Fibroblast of upper back skin (primary cell): ENCODE measurements at places on chromosomes 16 and 17.

DNA sequence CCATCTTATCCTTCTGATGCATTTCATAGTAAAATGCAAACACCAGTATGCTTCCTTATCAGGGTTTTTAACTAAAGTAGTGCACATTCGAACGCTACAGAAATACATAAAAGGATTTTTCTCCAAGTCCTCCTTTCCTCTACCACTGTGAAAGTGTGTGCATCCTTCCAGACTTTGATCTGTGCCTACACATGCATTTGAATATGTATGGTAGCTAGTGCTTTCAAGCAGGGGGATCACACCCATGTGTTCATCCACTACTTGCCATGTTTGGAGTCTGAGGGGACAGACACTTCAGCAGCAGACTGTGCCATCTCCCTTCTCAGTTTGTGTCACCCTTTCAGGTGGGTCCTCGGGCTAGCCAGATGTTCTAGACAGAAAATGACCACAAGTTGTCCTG, 14.9 kb downstream of the LDHD start:
- no peak for DNase-seq

DNA sequence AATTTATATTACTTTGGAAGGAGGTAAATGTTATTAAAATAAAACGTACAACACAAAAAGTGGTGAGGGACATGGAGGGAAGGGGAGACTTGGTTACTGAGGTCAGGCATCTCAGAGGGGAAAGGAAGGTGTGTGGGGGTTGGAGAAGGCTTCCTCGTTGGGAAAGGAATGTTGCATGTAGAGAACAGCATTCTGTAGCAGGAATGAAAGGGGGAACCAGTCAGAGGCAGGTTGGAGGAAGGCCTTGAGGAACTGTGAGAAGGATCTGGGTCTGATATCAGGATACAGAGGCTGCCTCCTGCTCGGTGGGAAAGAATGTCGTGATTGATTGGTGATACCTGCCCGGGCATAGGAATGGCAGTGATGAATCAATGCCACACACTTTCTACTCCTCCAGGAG, 103.3 kb upstream of the ZFHX3 start:
- no peak for DNase-seq

GRCh38 chr16:88719267-88719932, 13.1 kb downstream of the CTU2 start:
- DNase-seq = no peak

GRCh38 chr16:17392127-17392856, 78.5 kb downstream of the XYLT1 start:
- no peak for DNase-seq

GRCh38 chr16:1471569-1472194, 3.1 kb downstream of the CLCN7 start:
- DNase-seq = no peak

DNA sequence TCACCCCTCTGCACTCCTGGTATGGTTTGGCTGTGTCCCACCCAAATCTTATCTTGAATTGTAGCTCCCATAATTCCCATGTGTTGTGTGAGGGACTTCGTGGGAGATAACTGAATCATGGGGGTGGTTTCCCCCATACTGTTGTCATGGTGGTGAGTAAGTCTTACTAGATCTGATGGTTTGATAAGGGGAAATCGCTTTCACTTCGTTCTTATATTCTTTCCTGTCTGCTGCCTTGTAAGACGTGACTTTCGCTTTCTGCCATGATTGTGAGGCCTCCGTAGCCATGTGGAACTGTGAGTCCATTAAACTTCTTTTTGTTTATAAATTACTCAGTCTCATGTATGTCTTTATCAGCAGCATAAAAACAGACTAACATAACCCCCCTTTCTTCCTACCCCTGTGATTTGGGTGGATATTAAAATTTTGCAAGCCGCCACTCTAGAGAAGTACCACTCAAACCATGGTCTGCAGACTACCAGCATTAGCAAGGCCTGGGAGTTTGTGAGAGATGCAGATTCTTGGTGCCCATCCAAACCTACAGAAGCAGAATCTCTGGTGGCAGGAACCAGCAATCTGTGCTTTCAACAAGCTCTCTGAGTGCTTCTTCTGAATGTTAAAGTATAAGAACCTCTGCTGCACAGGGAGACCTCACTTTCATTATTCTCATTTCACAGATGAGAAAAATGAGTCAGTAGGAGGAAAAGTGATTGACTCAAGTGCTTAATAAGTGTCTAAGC, 999.5 kb upstream of the EEF2KMT start:
- no peak for DNase-seq

- peak; percentile 76 for DNase-seq
Measured at GRCh38 chr16:75420987-75421819, 12.1 kb downstream of the CFDP1 start.

DNA sequence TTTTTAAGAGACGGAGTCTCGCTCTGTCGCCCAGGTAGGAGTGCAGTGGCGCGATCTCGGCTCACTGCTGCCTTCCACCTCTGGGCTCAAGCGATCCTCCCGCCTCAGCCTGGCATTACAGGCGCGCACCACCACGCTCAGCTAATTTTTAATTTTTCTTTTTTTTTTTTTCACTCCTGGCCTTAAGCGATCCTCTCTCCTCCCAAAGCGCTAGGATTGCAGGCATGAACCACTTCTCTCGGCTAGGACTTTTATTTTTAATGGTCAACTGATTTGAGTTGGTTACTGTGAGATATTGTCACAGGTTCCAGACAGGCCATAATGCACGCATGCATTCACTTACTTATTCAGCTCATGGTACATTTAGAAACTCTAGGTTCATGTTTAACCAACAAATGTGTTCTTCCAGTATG, 888 bp downstream of the PIGW start:
- no peak for DNase-seq

DNA sequence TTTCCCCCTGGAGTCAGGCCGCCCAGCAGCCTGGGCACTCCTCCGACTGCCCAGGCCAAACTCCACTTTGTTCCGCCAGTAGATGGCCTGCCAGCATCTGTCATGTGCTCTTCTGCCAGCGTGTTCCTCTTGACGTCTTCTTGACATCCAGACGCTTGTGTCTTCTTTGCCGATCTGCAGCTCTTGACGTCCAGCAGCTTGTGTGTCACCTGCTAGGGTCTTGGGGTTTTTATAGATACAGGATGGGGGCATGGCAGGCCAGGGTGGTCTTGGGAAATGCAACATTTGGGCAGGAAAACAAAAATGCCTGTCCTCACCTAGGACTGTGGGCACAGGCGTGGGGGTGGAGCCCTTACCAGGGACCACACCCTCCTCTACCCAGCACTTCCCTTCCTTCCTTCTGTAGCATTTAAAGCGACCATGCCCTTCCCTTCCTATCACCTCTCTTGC, 88.7 kb downstream of the BMERB1 start:
- DNase-seq = no peak

GRCh38 chr16:84842516-84843148, 22.8 kb downstream of the CRISPLD2 start:
- DNase-seq = no peak

DNA sequence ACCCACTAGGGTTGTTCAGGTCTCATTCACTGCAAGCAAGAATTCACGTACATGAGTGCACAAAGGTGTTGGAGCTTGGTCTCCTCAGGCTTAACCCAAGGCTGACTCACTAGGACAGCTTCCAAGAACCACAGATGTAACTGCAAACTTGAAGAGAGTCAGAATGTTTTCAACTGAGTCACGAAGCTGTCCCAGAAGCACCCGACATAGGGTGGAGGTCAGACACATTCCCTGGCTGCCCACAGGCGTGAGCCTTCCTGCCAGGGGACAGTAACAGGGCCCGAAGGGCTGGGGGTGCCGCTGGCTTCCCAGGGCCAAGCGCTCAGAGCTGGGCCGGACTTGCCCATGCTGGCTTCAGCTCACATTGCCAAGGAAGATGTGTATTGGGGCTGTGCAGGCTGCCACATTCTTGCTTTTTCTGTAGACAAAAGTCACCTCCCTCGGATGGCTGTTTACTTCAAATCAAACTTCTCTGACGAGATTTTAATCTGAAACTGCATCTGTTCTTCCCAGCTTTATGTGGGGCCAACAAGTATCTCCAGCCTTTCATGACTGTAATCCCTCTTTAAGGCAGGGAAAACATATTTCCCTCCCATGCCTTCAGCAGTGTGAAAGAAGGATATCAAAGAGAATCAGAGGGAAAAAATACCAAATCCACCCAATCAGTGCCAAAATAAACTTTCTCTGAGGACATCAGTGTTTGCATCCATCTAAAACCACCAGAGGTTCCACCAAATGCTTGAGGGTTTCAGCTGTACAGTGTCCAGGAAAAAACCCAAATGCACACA, 14.3 kb downstream of the CMTM3 start:
- DNase-seq = peak; percentile 97

DNA sequence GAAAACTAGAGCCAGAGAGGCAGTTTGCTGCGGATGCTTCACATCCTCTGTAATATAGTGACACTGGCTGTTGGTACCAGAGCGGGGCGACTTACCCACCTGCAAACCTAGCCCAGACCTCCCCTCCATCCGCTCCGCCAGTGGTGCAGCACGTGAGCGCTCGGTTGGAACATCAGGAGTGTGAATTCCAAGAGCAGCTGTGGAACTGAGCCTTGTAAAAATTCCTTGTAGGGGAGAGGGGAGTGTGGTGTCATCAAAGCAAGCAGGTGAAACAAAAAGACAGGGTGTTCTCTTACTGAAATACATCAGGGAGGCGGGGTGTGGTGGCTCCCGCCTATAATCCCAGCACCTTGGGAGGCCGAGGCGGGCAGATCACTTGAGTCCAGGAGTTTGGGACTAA, 51.3 kb downstream of the CCDC42 start:
- no peak for DNase-seq

GRCh38 chr16:75279305-75279704, 27.9 kb upstream of the BCAR1 start:
- DNase-seq = no peak

- DNase-seq = peak; percentile 62
Measured at GRCh38 chr17:2237521-2237921, 66.1 kb downstream of the SMG6 start.

DNA sequence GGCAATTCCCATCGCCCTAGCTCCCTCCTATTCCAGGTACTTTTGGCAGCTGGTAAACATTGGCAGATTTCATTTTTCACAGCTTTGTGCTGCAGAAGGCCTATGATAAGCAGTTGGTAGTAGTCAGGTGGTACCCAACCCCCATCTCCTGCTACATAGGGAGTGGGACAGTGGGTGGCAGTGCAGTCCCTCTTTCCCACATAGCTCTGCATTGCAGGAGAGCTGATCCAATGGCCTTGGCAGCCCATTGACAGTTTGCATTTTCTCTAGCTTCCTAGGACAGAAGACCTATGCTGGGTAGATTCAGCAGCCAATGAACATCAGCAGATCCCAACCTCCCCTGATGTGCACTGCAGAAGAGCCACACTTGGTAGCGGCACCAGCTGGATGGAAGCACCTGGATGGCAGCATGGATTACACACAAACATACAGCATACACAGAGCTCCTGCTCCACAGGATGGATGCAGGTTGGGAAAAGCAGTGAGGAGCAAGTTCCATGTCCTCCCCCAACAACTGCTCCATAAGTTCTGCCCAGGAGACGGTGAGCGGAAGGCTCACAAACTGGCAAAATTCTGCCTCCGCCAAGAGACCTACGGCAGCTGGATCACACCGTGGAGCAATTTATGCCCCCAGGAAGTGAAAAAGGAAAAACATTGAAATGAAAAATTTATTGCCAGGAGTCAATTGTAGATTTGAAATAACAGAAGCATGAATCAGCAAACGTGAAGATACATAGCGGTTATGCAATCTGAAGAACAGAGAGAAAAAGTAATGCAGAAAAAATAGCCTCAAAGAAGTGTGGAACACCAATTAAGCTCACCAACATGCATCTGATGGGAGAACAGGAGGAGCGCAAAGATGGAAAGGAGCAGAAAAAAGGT, 95.7 kb downstream of the CACNG1 start:
- peak; percentile 44 for DNase-seq

DNA sequence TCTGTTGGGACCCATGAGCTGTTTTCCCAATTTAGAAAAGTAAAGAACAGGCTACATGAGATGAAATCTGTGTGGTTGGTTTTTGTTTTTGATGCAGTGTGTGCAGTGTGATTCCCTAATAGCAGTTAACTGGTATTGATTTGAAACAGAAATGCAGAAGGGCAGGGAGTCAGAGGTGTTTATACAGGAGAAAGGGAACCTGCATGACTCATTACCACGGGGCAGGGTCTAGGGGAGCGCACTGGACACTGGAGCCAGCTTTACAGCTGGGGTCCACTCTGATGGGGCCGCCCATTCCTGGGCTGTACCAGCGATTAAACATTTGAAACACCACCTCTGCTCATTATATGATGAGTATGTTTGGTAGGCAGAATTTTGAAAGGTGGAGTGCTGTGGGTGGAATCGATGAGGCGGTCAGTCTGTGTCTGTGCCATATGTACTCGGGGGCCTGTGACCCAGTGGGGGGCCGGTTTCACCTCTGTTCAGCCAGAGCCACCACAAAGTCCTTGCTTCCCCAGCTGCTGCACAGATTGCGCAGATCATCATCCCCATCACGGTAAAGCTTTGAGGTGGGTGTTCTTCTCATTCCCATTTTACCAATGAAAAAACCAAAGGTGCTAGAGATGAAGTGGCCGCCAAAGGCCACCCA, 142.5 kb downstream of the CMIP start:
- DNase-seq = no peak

GRCh38 chr16:9645911-9646310, 536.3 kb downstream of the GRIN2A start:
- DNase-seq = no peak

DNA sequence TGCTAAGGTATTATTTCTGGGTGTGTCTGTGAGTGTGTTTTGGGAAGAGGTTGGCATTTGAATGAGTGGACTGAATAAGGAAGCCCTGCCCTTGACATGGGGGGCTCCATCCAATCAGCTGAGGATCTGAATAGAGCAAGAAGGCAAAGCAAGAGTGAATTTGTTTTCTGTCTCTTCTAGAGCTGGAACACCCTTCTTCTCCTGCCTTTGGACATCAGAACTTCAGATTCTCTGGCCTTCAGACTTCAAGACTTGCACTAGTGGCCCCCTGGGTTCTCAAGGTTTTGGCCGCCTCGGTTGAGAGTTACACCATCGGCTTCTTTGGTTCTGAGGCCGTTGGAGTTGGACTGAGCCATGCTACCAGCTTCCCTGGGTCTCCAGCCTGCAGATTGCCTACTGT, 448.6 kb downstream of the SHISA9 start:
- DNase-seq = no peak

GRCh38 chr16:86335266-86336172, 174.8 kb upstream of the FOXF1 start:
- no peak for DNase-seq
